ENCODE measurements at places on chromosomes 2 and 18.
A peak's percentile ranks its signal among the peaks of the same experiment; 100 is the strongest.

DNA sequence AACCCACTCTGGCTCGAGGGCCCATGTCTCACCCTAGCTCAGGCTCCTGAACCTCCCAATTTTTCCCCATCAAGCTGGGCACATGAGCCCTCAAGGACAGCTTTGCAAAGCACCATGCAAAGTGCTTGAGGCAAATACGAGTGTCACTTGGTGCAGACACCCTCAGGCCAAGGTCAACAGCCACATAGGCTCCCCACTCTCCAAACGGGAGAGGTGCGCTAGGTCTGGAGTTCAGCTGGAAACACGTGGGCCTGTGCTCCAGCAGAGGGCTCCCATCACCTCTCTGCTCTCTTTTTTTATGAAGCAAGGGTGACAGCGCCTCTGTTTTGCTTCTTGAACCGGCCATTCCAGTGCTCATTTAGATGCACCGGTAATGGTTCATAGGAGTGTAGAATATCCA is 11.9 kb upstream of the ARHGAP25 start:
- no peak for DNase-seq

GRCh38 chr2:39159283-39159682 is 38.4 kb upstream of the SOS1 start:
- no peak for DNase-seq

- no peak for DNase-seq
These were observed 96.2 kb upstream of the EPAS1 start for GRCh38 chr2:46200861-46201605.

DNA sequence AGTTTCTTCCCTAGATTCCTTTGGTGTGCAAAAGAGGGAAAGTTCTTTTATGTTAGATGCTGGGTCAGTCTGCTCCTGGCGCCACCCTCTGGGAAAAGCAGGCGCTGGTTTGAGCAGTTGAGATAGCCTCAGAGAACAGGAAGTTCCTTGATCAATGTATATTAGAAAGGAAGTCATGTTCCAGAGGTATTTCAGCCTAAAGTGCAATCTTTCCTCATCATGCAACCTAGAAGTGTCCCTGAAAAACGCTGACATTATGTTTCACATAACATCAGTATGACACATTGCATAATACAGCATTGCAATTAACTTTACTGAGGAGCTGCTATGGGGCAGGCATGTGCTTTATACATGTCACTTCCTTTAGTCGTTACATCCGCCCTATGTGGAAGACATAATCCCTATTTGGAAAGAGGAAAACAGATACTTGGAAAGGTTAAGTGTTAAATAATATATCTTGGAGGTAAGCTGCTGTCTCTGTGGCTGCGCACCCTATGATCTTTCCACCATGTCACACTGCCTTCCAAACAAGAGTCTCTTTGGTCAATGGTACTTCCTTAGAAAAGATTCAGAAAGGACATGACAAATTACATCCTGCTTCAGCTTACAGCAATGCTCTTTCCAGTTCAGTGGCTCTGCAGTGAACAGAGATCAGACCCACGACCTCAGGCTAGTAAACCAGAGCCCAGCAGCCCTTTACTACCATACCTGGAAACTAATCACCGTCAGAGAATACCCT is 369.7 kb downstream of the RAD51AP2 start:
- peak; percentile 10 for DNase-seq

DNA sequence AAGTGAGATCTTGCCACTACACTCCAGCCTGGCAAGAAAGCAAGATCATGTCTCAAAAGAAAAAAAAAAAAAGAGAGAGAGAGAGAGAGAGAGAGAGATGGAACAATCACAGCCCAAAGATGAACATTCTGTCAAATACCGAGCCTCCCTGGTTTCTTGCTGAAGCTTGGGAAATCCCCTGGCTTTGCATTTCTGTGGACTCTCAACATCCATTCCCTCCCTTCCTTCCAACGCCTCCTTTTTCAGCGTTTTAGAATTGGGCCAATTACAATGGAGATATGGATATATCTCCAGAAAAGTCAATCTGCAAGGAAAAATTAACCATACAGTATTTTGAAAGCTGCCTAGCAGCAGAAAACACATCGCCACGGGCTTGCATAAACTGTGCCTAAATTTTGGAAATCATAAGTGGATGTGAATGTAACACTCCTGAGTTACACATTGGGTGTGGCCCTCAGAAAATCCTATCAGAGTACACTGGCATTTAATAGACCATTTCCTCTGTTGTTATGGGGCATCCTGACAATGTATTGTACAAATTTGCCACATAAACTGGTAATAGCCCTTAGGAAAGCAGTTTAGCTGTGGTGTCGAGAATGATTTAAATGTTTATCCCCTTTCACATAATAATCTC is 67.2 kb upstream of the PHLPP1 start:
- no peak for DNase-seq

GRCh38 chr2:238694922-238695321 is 153.0 kb upstream of the TWIST2 start:
- DNase-seq = no peak

GRCh38 chr2:65731476-65731875 is 299.1 kb upstream of the SPRED2 start:
- DNase-seq = no peak

DNA sequence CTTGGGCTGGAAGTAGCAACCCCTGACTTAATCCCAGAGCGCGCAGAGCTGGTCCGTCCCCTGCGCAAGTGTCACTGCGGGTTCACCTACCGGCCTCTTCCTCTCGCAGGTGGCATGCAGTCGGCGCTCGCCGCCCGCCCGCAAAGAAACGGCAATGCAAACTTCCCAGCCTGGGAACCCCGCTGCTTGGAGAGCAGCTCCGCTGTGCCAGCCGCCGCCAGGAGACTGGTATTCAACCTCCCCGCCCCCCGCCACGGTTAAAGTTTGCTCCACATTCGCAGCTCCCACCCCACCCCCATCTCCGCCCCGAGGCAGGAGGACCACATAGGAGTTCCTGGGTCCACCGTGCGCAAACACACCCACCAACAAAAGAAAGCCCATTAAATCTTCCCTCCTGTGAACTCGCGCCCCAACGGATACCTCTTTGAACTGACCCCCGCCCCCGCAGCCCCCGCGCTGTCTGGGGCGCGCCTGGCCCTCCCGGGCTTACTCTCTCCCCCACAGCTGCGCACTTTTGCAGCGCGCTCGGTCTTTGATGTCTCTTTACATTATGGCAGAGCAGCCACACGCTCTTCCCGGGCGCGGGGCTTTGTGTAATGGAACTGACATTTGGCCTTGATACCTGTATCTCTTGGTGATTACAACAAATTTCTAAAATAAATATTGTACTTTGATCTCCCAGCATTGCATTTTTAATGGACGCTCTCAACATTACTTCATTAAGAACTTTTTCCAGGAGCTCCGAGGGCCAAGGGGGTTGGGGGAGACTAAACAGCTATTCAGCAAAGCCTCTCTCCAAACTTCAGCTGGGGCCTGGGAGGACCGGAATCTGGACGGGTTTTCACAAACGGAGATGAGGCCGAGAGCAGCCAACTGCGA is 3.1 kb upstream of the SP5 start:
- DNase-seq = no peak

- no peak for DNase-seq
These were observed 74.2 kb upstream of the ST6GAL2 start for GRCh38 chr2:106959975-106960682.

GRCh38 chr2:97740590-97741182 is 27.3 kb downstream of the ZAP70 start:
- peak; percentile 14 for DNase-seq

GRCh38 chr18:42414756-42415454 is 459.9 kb downstream of the PIK3C3 start:
- no peak for DNase-seq

GRCh38 chr2:199344012-199344411 is 113.7 kb downstream of the SATB2 start:
- DNase-seq = no peak

GRCh38 chr2:3316456-3317276 is 61.0 kb downstream of the EIPR1 start:
- no peak for DNase-seq

DNA sequence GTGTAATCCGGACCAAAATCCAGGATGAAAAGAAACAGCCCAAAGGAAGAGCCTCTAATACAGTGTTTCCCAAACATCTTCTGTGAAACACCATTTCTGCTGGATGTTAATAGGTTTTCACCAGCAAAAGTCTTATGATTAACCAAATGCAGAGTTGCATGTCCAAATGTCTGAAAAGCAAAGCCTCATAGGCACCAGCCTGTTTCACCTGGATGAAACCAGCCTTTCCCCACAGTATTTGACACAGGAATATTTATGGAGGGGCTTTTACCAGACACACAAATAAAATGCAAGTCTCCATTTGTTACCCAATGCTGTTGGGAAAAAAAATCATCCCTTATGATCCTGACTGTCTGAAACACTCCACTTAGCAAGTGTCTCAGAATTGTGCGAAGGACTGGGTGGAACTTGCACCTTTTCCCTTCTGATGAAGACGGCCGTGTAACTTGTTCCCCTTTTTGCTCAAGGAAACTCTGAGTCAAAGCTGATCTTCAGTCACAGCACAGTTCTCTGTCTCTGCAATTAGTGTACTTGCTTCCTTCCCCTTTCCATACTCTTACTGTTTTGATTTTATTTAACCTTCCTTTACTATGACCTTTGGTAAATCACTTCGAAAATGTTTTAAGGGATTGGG is 70.3 kb upstream of the IL1R2 start:
- no peak for DNase-seq

GRCh38 chr2:157441072-157441454 is 2.8 kb downstream of the CYTIP start:
- DNase-seq = no peak

DNA sequence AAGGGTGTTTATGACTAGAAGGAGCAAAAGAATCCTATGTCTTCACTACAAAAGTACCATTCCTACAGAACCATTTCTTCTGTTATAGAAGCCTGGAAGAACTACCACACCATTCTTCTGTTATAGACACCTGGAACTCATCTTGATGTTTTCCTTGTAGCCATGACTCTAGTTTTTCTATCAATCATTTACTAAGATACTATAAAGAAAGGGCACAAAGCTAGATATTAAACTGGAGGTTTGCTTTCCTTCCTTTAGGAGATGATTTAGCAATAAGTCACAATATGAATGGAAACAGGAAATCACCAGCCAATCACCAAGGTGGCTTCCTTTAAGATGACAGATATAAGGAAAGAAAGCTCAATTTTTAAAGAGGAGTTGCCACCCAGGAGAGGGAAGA is 100.3 kb upstream of the NEUROD1 start:
- no peak for DNase-seq

DNA sequence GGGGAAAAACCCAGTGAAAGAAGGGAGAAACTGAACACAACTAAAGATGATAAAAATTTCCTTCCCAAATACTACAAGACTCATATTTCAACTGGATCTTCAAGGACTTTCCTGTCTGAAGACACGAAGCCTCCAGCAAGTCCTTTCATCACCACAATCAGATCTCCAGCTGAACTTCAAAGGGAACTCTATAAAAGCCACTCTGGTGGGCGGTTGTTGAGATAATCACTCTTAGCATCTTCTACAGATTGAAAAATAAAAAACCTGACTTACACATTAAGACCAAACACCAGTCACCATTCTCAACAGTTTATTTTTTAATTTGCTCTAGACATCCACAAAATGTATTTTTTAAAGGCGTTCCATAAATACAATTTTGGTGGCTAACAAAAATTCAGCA is 4.4 kb downstream of the REV1 start:
- DNase-seq = no peak

GRCh38 chr2:232419245-232420072 is 12.8 kb downstream of the ALPG start:
- no peak for DNase-seq

GRCh38 chr2:71154798-71155197 is 24.4 kb downstream of the MPHOSPH10 start:
- peak; percentile 42 for DNase-seq

GRCh38 chr2:133431289-133431688 is 137.0 kb downstream of the NCKAP5 start:
- DNase-seq = no peak

DNA sequence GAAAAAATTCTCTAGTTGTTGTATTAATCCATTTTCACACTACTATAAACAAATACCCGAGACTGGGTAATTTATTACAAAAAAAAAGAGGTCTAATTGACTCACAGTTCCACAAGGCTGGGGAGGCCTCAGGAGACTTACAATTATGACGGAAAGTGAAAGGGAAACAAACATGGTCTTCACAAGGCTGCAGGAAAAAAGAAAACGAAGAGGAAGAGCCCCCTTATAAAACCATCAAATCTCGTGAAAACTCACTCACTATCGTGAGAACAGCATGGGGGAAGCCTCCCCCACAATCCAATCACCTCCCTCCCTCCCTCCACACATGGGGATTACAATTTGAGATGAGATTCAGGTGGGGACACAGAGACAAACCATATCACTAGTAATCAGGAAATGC is 61.7 kb upstream of the SPTBN1 start:
- DNase-seq = no peak

Measured in cerebellar cortex (tissue), 1 donor.